ENCODE measurements at places on chromosomes 12 and 14.

- DNase-seq: no peak
Measured at GRCh38 chr14:65072937-65073336, 29.4 kb downstream of the MAX start.

DNA sequence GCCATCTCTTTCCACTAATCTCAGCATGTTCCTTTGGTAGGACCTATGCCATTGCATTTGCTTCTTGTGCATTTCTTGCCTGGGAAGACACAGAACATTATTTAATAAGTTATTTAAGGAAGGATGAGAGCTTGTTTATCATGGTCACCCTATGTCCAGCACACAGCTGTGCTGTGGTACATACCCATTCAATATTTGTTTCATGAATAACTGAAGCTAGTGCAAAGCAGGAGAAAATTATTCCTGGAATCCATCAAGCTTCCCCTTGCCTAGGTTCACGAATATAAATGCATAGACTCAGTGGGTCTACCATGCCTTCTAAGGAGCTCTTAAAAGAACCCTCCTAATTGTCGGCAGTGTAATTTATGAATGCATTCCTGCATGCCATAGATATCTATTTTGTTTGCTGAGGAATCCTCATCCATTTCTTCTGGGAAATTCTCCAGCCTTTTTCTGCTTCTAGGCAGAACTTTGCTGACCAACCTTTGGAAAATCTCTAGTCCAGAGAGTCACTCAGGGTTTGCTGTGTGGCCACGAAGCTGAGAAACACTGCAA is 599.8 kb upstream of the TMEM132C start:
- no peak for DNase-seq

DNA sequence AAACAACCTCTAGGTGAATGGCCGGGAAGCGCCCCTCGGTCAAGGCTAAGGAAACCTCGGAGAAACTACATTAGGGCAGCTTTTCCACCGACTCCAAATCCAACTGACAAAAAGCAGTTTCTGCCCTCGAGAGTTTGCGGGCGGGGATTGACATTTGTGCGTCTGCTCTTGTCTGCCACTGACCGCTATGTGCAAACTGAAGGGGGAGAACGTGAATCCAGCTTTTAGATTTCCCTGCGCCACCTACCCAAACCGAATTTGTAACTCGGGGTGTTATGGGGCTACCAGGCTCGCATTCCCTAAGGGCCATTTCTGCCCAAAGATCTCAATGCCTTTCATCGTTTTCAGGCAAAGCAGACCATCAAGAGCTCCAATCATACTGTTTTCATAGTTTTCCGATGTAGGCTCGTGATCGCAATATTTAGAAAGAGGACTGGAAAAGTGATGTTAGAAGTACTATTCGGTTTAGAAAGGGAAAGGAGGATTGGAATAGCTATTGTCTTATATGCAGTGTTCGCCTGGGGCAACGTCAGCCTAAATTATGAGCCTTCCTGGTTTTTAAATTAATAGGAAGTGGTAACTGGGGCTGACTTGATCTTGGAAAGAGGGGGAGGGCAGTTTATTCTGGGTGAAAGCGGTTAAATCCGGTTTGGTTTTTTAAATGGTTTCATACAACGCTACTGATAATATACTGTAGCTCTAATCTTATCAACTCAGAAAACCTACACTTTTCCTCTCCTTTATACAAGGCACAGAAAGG is 45.4 kb downstream of the BCAT1 start:
- DNase-seq: peak; percentile 33

GRCh38 chr14:21913759-21914158 is 240.1 kb upstream of the OR4E1 start:
- DNase-seq: peak; percentile 77

DNA sequence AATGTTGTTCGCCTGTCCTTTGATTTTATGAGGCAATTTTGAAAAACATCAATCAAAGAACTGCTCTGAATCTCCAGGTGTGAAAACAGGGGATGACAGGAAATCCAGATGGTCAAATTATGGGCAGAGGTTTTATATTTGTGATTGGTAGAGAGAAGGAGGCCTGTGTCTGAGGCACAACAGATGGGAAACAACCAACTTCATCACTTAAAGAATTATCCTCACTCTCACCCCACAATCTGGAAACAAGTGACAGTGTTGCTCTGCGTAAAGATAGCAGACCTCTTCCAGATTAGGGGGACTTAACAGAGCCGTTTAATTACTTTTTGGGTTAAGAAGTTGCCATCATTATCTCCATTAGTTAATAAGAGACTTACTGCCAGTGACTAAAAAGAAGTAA is 64.1 kb upstream of the EGLN3 start:
- DNase-seq: no peak

DNA sequence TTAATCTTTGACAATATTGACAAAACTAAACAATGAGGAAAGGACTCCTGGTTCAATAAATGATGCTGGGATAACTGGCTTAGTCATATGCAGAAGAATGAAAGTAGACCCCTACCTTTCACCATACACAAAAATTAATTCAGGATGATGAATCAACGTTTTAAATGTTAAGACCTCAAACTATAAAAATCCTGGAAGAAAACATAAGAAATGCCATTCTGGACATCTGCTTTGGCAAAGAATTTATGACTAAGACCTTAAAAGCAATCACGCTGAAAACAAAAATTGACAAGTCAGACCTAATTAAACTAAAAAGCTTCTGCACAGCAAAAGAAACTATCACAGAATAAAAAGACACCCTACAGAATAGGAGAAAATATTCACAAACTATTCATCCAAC is 97.4 kb downstream of the LMNTD1 start:
- no peak for DNase-seq

GRCh38 chr14:25788252-25788651 is 738.3 kb upstream of the STXBP6 start:
- no peak for DNase-seq

DNA sequence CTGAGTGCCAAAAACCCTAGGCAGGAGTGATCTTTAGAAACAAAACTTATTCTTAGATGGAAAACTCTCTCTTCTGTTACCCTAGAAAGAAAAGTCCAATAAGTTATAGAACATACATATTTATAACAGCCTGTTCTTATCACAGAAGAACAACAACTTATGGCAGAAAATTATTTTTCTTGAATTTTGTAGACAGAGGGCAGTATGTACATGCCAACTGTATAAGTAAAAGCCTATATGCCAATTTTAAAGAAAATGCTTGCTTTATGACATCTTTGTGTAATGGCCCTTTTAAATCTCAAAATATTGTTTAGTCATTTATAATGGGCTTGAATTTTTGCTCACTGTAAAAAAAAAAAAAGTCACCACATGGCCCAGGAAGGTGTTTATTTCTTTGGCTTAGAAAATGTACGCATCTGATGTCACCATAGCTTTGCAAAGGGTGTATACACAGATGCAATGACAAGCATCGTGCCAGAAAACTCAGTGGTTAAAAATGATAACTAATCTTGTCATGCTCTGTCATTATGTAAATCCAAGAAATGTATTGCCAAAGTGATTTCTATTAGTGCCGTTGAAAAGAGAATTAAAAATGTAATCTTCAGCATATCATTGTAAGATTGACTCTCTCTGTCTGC is 38.3 kb upstream of the GRIP1 start:
- no peak for DNase-seq

DNA sequence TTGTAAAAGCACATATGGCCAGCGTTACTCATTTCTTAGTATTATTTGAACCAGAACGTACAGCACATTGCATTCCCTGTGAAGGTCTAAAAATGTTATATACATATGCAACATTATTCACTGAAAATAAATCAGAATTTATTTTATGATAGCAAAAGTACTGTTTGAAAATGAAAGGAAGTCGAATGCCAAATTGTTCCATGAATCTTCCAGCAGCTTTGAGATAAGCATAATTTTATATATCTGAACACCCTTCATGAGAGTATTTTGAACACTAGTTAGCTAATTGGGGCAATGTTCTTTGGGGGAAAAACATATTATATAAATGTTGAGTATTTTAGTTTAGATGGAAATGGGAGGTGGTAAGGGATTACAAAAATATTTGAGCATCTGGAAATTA is 300.7 kb upstream of the SYT1 start:
- no peak for DNase-seq

DNA sequence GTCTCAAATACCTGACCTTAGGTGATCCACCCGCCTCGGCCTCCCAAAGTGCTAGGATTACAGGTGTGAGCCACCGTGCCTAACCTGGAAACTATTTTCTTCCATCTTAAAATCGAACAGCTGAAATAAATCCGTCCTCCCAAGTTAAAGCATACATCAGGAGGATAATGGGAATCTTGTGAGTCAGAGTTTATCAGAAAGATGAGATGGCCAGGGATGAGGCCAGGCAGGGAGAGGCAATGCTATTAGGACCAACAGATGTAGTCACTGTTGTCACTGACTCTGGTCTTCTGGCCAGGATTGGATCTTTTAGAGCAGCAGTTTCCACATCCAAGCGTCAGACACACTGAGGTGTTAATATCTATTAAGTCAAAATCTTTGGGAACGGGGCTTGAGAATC is 61.7 kb upstream of the USP44 start:
- no peak for DNase-seq

DNA sequence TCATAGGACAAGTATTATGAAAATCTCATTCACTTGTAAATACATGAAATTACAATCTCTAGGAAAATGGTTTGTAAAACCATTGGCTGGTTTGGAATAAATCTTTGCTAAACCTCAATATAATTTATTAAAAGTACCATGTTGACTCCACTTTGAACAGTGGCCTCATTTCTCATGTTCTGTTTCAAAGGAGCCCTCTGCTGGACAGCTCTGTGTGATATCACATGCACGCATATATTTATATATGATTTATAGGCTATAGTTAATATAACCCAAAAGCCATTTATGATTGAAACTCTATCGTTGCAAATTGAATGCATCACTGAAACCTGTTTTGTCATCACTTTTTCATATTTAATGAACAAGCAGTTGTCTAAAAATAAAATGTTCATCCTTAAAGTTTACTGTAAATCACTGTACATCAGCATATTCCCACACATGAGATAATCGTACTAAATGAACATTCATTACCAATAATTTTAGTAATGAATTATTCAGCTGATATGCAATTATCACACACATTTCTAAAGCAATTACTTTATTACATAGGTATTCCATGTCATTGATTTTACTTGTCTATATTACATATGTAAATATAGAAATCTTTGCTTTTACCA is 493.8 kb downstream of the NPAS3 start:
- no peak for DNase-seq

- peak; percentile 39 for DNase-seq
Measured at GRCh38 chr12:81896771-81897170, 137.6 kb upstream of the PPFIA2 start.

- DNase-seq: no peak
Measured at GRCh38 chr12:71555191-71555590, 108.5 kb downstream of the ZFC3H1 start.

DNA sequence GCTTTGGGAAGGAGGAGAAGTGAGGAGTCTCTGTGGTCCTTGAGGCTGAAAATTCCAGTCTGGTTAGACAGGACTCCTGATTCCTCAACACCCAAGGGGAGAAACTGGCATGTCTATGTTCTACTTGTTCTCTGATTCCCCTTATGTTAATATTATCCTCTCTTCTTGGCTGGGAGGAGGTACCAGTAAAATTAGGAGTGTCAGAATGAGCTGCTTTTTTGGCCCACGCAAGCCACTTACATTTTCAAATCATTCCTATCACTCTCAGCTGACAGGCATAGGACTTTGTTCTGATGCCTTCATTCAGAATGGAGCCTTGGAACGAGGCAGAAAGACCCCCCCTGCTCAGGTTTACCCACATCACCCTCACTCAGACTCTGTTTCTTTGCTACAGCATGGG is 1077.2 kb downstream of the BCL11B start:
- DNase-seq: no peak

GRCh38 chr12:74770552-74770951 is 232.9 kb downstream of the ATXN7L3B start:
- DNase-seq: no peak

GRCh38 chr12:52023182-52023975 is 16.6 kb downstream of the TAMALIN start:
- DNase-seq: peak; percentile 96

DNA sequence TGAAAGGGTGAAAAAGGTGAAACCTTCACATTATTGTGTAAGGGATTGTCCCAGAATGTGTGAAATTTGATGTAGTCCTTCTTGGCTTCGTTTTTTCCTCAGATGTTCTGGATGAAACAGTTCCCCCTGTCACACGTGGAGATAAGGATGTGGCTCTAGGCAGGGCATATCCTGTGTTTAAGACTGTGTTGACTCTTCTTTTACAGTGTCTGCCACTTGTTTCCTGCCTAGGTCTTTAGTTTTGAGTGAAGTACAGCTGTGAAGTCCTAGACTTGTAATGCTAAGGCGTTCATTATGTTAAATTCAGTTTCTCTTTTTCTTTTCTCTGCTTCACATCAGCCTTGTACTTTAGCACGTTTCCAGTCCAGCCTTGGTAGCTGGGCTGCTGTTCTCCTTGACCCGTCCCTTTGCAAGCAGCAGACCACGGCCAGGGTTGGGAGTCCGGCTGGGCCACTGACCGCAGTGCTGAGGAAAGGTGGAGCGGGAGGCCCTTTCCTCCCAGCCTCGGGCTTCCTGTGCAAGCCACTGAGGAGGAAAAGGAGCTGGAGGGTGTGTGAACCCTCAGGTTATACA is 59.1 kb downstream of the RASSF3 start:
- peak; percentile 42 for DNase-seq

- DNase-seq: peak; percentile 30
Measured at GRCh38 chr12:12024911-12025682, 45.6 kb upstream of the BCL2L14 start.

DNA sequence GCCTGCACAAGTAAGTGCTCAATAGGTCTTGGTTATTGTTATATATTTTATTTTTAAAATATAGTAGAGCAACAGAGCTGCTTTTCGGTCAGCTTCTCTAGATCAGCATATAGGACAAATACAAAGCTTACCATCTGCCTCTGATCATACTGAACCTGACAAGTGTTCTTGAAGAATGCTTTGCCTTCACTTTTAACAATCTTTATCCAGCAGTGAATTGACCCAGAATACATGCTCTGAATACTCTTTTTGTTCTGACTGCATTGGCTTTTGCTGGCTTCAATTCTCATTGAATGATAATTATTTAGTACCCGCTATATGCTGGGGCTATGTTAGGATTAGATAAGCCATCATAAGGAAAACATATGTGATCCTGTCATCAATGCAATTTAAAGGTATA is 137.8 kb downstream of the DHRS2 start:
- DNase-seq: no peak

- DNase-seq: no peak
Measured at GRCh38 chr14:31877255-31877798, 199.8 kb upstream of the ARHGAP5 start.

- no peak for DNase-seq
Measured at GRCh38 chr14:68143341-68143841, 323.8 kb downstream of the RAD51B start.

DNA sequence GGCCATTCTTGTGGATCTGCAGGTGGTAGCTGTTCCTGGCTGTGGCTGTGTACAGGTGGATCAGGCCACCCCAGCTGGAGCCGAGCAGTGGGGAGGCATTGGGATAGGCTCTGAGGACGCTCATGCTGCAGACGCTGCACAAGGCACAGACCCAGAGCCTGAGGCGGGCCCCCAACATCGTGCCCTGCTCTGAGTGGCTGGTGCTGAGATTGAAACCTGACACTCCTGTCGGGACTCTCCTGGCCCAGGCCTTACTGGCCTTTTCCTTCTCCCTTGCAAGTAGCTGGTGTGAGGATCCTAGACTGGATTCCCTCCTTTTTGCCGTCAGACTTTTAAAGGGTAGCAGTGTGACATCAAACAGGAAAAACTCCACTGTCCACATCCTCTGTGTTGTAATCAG is at the start of gene FGF23:
Gene FGF23 (minus strand): TSS at position 308 of the 400 bp plus-strand sequence. CDS start 130 bp downstream, at position 178.
- DNase-seq: no peak

All from stimulated activated naive CD8-positive, alpha-beta T cell treated with anti-CD3 and anti-CD28 coated beads, Interleukin-15, Interleukin-2, amounts not matched to agents 100 U/mL and 50 U/mL, for 24 hours (primary cell).